Naive thymus-derived CD4-positive, alpha-beta T cell (primary cell): ENCODE measurements at places on chromosomes 5 and 9. TPM values are rescaled to one million over a fixed set of nuclear protein-coding genes. Genes with fewer than 3 reads are reported as not detected.

LPAR1 gene
- total RNA-seq: 0.13 TPM

TEX48 gene
- total RNA-seq: 0.36 and 0.85 TPM in 2 replicates

DNA sequence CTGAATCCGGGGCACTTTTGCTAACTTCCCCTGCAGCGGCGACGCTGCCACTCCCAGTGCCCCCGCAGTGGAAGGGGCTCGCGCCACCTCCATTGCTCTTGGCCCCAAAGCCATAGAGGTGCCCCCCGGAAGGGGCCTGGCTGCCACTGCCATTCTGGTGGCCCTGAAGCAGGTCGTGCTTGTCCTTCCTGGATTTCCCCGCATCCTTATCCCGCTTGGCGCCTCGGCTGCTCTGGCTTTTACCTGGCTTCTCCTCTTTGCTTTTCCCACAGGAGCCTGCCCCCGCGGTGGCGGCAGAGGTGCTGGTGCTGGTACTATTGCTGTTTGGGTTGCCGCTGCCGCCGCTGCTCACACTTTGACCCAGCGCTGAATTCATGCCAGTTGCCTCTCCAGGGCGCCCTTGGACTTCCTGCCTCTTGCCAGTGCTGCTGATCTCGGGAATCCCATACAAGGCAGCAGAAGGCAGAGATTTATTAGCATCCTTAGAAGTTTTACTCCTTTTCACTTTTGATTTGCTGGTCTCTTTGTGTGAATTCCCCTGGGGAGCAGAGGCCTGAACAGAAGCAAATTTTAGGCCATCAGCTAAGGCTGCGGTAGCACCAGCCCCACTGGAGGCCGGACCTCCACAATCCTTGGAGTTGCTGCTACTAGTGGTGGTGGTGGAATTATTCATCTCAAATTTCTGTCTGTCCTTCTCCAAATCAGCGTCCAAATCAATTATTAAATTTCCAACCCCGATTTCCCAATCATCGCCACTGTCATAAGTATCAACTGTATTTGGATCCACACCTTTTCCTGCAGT lies 2.1 kb downstream of the ZNF608 start:
- peaks cover 19% of the 10 kb centered on the region for H3K27me3 ChIP-seq
- DNase-seq: no peak
- H3K4me3 ChIP-seq: no peak overlapping the region
- H3K27ac ChIP-seq: no peak overlapping the region
- no peaks in the 10 kb centered on the region for H3K36me3 ChIP-seq

- DNase-seq: no peak
- H3K36me3 ChIP-seq: no peaks in the 10 kb centered on the region
- H3K4me3 ChIP-seq: no peak overlapping the region
- H3K27ac ChIP-seq: no peak overlapping the region
- no peaks in the 10 kb centered on the region for H3K27me3 ChIP-seq
- H3K4me1 ChIP-seq: peaks cover 12% of the 10 kb centered on the region
These were observed 87.0 kb downstream of the ERBIN start for GRCh38 chr5:66013397-66013796.

- peaks cover 5% of the 10 kb centered on the region for H3K4me1 ChIP-seq
- no peaks in the 10 kb centered on the region for H3K27me3 ChIP-seq
- H3K27ac ChIP-seq: no peak overlapping the region
- no peaks in the 10 kb centered on the region for H3K36me3 ChIP-seq
- H3K4me3 ChIP-seq: no peak overlapping the region
These were observed 8.9 kb upstream of the FBXO38 start for GRCh38 chr5:148374690-148375360.

DNA sequence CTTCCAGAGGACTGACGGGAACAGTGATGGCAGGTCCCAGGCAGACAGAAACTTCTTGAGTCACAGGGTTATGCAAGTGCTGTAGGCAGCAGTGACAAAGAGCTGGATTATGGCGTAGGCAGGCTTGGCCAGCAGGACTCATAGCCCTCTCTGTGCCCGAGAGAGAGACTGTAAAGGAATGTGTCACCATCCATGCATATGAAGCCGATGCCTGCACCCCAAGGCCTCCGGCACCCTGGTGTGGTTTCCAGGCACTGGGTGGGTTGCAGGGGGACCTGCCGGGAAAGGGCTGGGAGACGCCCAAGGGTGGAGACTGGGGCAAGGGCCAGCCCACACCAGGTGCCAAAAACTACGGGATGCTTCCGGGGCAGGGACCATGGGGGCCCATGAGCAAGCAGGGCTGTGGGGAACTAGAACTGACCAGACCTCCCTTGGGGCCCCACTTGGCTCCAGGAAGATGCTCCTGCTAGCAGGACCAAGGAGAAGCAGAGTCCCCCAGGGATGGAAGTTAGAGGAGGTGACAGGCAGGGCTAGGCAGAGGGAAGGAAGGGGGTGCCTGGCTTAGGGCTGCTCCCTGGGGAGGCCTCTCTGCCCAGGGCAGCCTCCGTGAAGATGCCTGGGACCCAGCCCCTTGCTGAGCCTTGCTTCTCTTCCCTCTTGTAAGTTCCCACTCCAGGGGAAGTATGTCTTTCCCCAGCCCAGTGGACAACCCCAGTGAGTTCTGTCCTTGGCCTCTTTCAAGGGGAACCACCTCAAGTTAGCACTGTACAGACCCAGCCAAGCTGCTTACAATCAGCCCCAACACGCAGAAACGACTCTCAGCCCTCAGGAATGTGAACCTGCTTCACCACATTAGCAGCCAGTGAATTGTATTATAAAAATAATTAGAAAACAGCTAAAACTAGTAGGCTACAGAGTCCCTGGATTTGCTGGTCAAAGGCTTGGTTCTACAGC lies 10.5 kb upstream of the IPPK start:
- no peak overlapping the region for H3K27ac ChIP-seq
- no peaks in the 10 kb centered on the region for H3K4me1 ChIP-seq
- no peaks in the 10 kb centered on the region for H3K27me3 ChIP-seq
- no peak overlapping the region for H3K4me3 ChIP-seq
- no peaks in the 10 kb centered on the region for H3K36me3 ChIP-seq
- no peak for DNase-seq

NIPAL4 gene
- not detected for total RNA-seq

DNA sequence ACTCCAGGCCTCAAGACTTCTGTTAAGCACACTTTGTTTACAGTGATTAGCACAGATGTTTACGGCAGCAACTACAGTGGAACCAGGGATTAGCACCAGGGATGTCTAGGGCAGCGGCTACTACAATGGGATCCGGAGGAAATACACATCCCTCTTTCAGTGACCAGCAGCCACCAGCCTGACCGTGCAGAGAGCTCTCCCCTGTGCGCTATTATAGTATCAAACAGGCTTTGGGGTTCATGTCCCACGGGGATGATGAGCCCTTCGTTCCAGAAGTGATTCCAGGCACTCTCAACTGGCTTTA lies 21.5 kb downstream of the GFPT2 start:
- no peaks in the 10 kb centered on the region for H3K4me1 ChIP-seq
- no peaks in the 10 kb centered on the region for H3K36me3 ChIP-seq
- no peaks in the 10 kb centered on the region for H3K27me3 ChIP-seq
- H3K27ac ChIP-seq: no peak overlapping the region
- no peak overlapping the region for H3K4me3 ChIP-seq

- no peaks in the 10 kb centered on the region for H3K27me3 ChIP-seq
- H3K27ac ChIP-seq: no peak overlapping the region
- H3K36me3 ChIP-seq: no peaks in the 10 kb centered on the region
- no peak for DNase-seq
These were observed 142.2 kb downstream of the FGF10 start for GRCh38 chr5:44246986-44247385.

DNA sequence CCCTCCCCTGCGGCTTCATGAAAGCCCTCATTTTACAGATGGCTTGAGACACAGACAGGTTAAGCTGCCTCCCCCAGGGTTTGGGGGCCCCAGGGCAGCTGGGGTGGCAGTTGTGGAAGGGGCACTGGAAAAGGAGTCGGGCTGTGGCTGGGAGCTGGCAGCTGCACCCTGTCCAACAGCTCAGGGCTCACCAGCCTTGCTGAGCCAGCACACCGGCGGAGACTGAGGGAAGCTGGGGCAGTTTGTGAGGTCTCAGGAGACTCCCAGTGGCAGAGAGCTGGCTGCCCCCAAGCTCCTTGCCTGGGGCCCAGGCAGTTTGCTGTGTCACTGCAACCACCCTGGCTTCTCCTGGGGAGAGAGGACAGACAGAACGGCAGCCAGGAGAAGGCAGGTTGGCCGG lies 34.8 kb upstream of the RAPGEF1 start:
- no peaks in the 10 kb centered on the region for H3K36me3 ChIP-seq
- no peaks in the 10 kb centered on the region for H3K27me3 ChIP-seq
- no peak overlapping the region for H3K27ac ChIP-seq
- no peak overlapping the region for H3K4me3 ChIP-seq
- no peaks in the 10 kb centered on the region for H3K4me1 ChIP-seq
- DNase-seq: no peak

DNA sequence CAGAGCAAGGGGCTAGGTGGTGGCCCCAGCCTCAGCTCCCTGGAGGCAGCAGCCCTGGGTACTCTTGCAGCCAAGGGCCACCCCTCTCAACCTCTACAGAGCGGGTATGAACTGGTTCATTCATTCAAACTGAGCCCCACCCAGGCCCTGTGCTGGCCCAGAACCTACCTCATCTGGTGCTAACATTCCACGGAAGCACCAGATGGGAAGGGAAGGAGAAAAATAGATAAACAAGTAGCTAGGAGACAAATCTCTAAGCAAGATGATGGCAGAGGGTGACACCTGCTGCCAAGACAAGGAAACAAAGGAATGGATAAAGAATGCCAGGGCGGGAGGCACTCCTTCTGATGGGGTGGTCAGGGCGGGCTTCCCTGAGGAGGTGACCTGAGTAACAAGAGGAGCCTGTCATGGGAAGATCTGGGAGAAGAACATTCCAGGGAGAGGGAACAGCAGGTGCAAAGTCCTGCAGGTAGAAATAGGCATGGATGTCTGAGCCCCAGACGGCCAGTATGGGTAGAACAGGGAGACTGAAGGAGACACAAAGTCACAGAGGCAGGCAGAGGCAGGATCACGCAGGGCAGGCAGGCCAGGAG lies 6.1 kb downstream of the ST6GALNAC4 start:
- no peak overlapping the region for H3K27ac ChIP-seq
- no peaks in the 10 kb centered on the region for H3K36me3 ChIP-seq
- no peak overlapping the region for H3K4me3 ChIP-seq
- no peaks in the 10 kb centered on the region for H3K27me3 ChIP-seq
- peaks cover 33% of the 10 kb centered on the region for H3K4me1 ChIP-seq
